ENCODE measurements at places on chromosomes 3 and 15.

DNA sequence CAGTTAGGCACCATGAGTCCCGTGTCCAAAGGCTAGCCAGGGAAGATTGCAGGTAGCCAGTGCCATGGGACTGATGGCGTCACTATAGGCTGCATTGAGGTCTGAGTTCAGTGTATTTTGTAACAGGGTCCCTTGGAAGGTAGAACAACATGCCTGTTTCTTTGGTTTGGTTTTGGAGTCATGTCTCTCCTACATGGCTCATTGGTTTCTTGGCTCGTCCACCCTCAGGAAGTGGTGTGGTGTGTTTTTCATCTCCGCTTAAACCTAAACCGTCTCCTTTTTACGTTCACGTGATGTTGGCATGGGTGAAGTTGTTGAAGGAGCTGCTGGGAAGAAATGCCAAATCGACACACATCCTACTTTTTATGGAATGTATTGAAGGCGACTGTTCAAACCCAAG lies 71.6 kb downstream of the FLNB start:
- peaks cover 10% of the 10 kb centered on the region for H3K4me1 ChIP-seq
- H3K27ac ChIP-seq = no peak overlapping the region
- no peak overlapping the region for H3K4me3 ChIP-seq
- no peak for DNase-seq
- peaks cover 35% of the 10 kb centered on the region for H3K36me3 ChIP-seq

DNA sequence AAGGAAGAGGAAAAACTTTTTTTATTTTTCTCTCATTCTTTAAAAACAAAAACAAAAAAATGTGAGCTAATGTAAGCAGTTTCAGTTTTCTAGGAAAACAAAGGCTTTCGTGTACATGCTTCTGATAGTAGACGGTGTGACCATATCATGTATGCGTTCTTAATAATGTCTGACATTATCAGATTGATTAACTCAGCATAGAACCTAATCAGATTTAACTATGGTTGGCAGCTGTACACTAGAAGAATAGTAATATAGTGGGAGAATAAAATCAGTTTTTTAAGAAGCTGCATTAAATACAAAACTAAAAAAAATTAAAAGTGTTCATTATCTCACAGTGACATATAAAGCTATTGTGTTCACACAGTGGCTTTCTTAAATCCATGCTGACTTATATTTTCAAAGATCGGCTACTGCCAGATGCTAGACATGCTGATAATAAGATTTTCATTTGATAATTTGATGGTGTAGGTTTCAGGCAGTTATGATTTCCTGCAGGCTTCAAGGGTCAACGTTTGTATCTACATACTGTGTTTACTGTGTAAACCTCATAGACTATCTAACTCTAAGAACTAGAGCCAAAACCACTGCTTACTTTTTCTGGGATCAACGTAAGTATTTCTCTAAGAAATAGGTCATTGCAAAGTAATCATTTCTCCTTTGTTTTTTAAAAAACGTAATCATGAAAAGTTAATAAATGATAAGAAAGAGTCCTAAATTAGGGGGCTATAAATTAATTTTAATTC lies 74.0 kb downstream of the UBE2E2 start:
- no peak overlapping the region for H3K27ac ChIP-seq
- no peaks in the 10 kb centered on the region for H3K36me3 ChIP-seq
- DNase-seq = no peak
- peaks cover 2% of the 10 kb centered on the region for H3K4me1 ChIP-seq
- H3K4me3 ChIP-seq = no peak overlapping the region
- no peaks in the 10 kb centered on the region for H3K27me3 ChIP-seq

DNA sequence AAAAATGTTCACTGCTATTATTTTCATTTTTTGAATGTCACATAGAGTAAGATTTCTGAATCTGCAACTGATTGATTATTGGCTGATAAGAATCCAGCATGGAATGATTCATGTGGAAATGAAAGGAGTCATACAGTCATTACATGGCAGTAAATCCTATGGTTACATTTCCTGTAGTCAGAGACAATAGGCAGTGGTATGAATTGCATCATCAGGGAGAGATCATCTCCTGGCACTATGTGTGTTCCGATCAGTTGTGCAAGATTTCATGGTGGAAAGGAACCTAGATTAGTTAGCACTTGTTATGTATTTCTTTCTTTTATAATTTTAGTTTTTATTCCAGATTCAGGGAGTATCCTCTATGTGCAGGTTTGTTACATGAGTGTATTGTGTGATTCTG lies 38.8 kb downstream of the SLC12A1 start:
- no peak for DNase-seq
- H3K36me3 ChIP-seq = no peaks in the 10 kb centered on the region
- no peak overlapping the region for H3K4me3 ChIP-seq

GRCh38 chr3:45571969-45572368 lies 22.6 kb upstream of the LIMD1 start:
- no peaks in the 10 kb centered on the region for H3K27me3 ChIP-seq
- peaks cover 8% of the 10 kb centered on the region for H3K4me1 ChIP-seq
- no peak overlapping the region for H3K4me3 ChIP-seq
- H3K27ac ChIP-seq = no peak overlapping the region
- DNase-seq = no peak
- no peaks in the 10 kb centered on the region for H3K36me3 ChIP-seq

DNA sequence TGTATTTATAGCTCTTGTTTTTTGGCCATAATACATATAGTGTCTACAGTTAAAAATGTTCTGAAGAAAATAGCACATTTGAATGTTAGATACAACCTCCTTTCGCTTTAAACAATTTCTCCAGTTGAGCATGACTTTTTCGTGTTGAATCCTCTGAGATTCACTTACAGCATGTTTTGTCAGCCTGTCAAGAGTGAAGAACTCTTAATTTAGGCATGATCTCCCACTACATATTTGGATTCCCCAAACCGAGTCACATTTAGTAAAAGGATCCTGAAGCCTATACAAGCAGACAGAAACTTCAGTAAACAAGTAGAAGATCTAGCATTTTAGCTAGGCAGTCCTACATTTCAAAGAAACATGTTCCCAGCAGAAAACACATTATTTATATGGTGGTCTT lies 796.6 kb downstream of the MCTP2 start:
- peaks cover 6% of the 10 kb centered on the region for H3K4me1 ChIP-seq
- no peak overlapping the region for H3K4me3 ChIP-seq
- no peak overlapping the region for H3K27ac ChIP-seq
- no peaks in the 10 kb centered on the region for H3K27me3 ChIP-seq
- no peak for DNase-seq

DNA sequence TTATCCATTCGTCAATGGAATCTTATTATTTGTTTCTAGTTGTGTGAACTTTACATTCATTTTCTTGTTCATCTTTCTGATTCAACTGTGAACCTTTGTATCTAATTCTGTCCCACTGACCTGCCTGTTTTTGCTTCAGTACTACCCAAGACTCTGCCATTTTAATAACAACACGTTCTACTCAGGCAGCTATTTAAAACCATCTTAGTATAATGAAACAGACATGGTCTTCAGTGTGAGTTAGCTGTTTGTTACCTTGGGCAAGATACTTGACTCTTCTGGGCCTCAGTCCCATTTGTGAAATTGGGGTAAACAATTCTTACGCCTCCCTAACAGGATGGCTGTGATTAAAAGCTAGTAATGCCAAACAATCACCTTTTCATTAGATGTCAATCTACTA lies 1.6 kb downstream of the BTBD1 start:
- H3K4me1 ChIP-seq = peaks cover 19% of the 10 kb centered on the region
- H3K27me3 ChIP-seq = no peaks in the 10 kb centered on the region
- no peak for DNase-seq
- peak overlapping the region; percentile 76 for H3K4me3 ChIP-seq
- no peak overlapping the region for H3K27ac ChIP-seq
